Forelimb muscle (tissue), 1 donor: ENCODE measurements at places on chromosomes 16 and 17.

DNA sequence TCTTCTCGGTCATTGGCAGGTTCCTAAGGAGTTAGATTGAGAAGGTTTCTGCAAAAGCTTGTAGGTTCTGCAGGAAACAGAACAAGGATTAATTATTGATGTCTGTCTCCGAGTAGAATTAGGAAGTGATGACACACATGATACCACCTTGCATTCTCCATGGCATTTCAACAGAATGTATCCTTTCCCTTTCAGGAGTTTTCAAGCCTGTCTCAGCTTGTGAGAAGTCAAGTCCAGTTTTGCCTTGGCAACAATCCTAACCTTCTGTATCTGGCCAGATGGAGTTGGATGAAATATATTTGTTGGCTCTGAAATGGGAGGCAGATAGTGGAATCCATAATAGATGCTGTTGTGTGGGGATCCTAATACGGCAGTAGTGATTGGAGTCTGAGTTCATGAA lies 235.5 kb downstream of the SHISA9 start:
- DNase-seq, result no peak

- no peak for DNase-seq
Measured at GRCh38 chr16:68991075-68991474, 114.4 kb upstream of the HAS3 start.

DNA sequence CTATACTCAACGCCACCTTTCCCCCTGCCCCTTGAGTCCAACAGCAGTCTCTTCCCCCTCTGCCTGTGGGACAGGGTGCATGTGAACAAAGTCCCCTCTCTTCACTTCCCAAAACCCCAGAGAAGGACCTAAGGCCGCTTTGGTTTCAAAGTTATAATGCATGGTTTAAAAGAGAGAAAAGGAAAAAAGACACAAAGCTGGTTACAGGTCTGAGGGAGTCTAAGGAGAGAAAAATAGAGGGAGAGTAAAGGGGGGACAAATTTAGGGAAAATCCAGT lies 1.1 kb upstream of the GABARAP start:
- DNase-seq, result no peak

DNA sequence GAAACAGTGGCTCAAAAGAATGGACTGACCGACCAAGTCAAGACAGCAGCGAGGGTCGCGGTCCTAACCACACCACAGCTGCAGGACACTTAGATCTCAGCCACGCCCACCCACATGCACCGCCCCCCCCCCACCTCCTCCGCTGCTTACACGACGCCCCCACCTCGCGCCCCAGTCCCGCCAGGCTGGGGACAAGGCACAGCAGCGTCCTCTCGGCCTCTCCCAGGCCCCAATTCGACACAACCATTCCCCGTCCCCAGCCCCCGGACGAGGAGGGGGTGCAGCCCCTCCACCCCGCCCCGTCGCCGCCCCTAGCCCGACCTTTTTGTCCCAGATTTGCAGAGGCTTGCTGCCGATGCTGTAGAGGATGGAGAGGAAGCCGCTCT lies 477 bp downstream of the CFAP20 start:
- DNase-seq, result no peak

DNA sequence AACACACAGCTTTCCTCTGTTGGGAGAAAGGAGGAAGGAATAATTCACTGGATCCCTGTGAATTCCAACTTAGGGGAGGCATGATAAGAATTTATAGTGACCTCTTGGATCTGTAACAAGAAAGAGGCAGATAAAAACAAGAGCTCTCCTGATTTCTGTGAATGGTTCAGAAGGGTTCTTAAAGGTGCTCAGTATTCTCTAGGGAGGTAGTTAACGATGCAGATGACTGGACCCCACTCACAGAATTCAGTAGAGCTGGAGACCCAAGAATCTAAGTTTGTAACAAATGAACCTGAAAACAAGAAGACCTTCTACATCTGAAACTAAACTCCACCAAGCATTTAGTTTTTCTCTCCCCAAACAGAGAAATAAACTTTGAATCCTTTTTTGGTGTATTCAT lies 8.6 kb downstream of the ZNRF1 start:
- DNase-seq, result no peak

- no peak for DNase-seq
Measured at GRCh38 chr16:49811644-49812334, 44.1 kb downstream of the ZNF423 start.

DNA sequence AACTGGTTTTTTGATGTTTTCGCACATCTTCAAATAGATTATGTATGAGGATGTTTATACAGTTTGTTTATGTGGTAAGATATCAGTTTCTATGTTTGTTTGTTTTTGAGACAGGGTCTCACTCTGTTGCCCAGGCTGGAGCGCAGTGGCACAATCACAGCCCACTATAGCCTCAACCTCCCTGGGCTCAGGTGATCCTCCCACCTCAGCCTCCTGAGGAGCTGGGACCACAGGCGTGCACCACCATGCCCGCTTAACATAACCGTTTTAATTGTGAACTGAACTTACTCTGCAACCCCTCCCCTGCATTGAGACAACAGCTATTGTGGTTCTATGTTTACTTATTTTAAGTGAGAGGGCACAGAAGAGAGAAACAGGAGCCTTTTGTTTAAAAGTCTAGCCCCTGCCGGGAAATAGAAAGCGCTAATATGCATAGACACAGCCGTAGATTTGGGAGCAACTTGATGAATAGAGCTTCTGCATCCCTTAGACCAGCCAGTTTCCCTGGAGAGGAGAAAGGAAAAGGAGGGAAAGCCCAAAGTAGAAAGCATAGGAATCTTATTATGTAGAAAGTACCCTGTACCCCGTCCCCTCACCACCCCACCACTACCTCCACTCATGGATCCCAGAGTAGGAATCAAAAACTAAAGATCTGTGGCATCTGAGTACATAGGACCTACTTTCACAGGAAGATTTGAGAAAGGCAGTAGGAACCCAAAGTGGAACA lies 19.6 kb upstream of the APPBP2 start:
- no peak for DNase-seq

DNA sequence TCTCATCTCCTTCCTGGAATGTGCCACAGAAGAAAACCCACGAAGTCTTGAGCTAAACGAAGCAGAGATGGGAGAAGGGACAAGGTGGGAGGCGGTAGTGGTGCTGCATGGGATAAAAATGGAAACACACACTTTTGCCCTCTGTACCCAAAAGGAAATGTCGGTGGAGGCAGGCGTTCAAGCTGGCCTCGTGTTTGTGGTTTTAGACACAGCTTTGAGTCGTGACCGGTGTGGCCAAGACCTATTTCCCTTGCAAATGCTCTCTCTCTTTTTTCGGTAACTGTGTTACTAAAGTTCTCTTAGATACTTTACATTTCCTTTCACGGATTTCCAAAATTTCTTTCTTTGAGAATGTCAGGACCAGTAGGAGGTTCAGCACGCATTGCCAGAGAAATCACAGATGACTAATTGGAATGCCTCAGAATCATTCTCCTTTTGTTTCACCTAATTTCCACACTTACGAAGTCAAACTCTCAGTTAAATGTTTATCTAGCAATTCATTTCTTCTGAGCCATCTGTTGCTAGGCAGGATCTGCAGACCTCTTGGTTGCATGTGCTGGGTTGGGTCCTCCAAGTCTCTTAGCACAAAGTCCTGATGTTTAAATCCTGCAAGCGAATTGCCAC lies 412.3 kb downstream of the MAF start:
- DNase-seq, result no peak

DNA sequence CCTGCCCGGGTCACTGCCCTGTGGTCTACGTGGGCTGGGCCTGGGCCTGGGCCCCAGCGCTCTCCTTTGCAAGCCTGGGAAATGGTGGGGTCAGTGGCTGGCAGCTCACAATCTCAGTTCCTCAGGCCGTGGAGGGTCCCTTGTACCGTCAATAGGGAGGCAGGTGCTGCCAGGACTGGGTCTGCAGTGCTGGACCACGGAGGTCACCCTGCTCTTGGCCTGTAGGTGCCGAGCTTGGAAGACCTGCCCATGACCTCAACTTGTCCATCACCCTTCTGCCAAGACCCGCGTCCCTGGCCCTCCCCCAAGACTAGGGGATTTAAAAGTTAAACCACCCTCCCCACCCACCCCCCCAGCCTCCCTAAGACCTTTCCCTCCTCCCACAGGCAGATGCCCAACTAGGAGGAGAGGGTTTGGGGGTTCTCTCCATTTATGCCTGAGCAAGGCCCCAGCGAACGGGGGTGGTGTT lies 2.5 kb downstream of the TBX2 start:
- DNase-seq, result no peak

GRCh38 chr16:64352246-64352645 lies 769.6 kb downstream of the CDH11 start:
- DNase-seq, result no peak

- no peak for DNase-seq
Measured at GRCh38 chr17:51036084-51036483, 84.6 kb downstream of the SPAG9 start.

GRCh38 chr17:15914400-15915170 lies 30.3 kb upstream of the ADORA2B start:
- no peak for DNase-seq

DNA sequence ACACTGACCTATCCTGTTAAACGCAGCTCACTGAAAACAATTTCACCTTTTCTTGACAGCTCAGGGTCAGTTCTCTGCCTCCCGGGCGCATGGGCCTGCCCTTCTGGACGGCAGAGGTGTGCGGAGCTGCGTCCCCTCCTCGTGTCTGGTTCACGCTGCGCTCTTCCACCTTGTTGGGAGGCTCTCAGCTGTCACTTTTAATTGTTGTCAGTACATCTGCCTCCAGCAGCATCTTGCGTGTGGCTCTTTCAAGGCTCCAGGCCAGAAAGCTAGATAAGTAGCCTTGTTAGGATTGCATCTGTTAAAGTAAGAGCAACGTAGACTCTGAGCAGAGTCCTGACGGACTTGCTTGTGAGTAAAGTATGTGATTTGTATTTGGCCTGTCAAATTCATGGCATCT lies 59.4 kb downstream of the MGAT5B start:
- no peak for DNase-seq

GRCh38 chr17:55710410-55710809 lies 12.3 kb downstream of the TMEM100 start:
- DNase-seq, result no peak

DNA sequence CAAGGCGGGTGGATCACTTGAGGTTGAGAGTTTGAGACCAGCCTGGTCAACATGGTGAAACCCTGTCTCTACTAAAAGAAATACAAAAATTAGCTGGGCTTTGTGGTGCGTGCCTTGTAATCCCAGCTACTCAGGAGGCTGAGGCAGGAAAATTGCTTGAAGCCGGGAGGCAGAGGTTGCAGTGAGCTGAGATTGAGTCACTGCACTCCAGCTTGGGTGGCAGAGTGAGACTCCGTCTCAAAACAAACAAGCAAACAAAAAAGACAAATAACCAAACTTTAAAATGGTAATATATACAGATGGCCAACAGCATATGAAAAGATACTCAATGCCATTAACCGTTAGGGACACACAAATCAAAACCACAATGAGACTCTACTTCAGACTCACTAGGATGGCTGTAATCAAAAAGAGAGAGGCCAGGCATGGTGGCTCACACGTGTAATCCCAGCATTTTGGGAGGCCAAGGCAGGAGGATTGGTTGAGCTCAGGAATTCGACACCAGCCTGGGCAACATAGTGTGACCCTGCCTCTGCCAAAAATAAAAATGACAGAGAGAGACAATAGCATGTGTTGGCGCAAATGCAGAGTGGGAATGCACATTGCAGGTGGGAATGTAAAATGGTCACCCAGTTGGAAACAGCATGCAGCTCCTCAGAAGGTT lies 21.3 kb downstream of the SULT1A2 start:
- no peak for DNase-seq

DNA sequence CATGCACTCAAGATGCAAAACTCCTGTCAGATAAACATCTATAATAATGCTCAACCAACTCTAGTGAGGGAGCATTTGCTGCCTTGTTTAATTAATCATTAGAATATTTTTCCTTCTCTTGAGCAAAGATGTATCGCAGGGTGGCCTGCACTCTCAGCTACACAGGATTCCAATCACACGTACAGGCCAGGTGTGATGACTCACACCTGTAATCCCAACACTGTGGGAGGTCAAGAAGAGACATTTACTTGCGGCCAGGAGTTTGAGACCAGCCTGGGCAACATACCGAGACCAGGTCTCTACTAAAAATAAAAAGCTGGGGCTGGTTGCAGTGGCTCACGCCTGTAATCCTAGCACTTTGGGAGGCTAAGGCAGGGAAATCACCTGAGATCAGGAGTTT lies 49.1 kb downstream of the ARHGAP17 start:
- no peak for DNase-seq

DNA sequence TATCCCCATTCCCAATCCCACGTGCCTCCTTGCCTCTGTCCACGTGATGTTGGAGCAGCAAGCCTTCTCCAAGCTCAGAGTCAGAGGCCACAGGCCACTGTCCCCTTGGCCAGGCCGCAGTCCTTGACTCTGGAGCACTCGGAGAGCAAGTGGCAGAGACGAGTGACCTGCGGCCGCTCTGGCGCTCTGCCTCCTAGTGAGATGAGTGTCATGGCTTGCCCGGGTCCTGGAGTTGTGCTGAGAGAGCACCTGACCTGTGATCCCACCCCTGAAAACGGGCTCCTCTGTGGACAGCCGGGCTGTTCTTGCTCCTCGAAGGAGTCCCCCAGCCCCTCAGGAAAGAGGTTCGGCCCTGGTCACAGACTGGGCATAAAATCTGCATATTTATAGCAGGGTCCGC lies 10.0 kb upstream of the FASN start:
- DNase-seq, result no peak

GRCh38 chr17:78557598-78558039 lies 19.6 kb downstream of the DNAH17 start:
- DNase-seq, result no peak

DNA sequence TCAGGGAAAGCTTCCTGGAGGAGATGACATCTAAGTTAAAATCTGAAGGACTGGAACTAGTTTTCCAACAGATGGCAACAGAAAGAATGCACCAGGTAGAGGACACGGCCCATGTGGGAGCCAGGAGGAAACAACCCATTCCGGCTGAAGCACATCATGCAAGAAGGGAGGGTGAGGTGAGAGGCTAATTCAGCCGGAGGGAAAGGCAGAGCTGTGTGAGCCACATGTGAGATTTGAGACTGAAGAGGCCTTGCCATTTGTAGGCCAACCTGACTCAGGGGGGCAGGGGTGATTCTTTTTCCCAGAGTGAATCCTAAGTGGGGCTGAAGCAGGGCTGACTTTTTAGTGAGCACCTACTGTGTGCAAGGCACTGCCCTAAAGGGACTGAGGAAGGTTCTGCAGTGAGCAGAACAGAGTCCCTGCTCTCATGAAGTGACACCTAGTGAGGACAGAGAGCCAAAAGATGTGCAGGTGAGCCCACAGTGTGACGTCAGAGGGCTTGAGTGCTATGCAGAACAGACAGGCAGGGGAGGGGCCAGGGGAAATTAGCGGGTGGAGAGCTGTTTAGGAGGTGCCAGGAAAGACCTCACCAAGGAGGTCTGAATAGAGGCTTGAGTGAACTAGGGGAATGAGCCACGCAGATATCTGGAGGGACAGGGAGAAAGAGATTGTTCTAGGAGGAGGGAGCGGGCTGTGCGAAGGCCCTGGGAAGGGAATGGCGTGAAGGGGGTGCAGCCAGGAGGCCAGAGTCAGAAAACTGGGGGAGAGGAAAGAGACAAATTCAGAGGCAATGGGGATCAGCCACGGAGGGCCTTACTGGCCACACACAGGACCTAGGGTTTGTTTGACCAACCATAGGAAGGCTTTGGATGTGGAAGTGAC lies 19.8 kb upstream of the IL21R start:
- DNase-seq, result no peak

- DNase-seq, result no peak
Measured at GRCh38 chr16:64153718-64154117, 968.1 kb downstream of the CDH11 start.

GRCh38 chr16:19967963-19968362 lies 83.3 kb upstream of the GPRC5B start:
- no peak for DNase-seq

- DNase-seq, result no peak
Measured at GRCh38 chr16:17557949-17558348, 87.2 kb upstream of the XYLT1 start.
